NCI-H2227 treated with DMSO at 0.1 percent for 48 hours (cell line): ENCODE measurements at places on chromosomes 3 and 15.

GRCh38 chr3:24493746-24494617, 668 bp downstream of the THRB start:
- DNase-seq: no peak

- DNase-seq: no peak
Measured at GRCh38 chr3:131739211-131739610, 236.4 kb upstream of the MRPL3 start.

GRCh38 chr3:197730200-197730599, 6.5 kb downstream of the RUBCN start:
- no peak for DNase-seq

GRCh38 chr15:49982584-49982983, 136.4 kb downstream of the ATP8B4 start:
- DNase-seq: no peak

DNA sequence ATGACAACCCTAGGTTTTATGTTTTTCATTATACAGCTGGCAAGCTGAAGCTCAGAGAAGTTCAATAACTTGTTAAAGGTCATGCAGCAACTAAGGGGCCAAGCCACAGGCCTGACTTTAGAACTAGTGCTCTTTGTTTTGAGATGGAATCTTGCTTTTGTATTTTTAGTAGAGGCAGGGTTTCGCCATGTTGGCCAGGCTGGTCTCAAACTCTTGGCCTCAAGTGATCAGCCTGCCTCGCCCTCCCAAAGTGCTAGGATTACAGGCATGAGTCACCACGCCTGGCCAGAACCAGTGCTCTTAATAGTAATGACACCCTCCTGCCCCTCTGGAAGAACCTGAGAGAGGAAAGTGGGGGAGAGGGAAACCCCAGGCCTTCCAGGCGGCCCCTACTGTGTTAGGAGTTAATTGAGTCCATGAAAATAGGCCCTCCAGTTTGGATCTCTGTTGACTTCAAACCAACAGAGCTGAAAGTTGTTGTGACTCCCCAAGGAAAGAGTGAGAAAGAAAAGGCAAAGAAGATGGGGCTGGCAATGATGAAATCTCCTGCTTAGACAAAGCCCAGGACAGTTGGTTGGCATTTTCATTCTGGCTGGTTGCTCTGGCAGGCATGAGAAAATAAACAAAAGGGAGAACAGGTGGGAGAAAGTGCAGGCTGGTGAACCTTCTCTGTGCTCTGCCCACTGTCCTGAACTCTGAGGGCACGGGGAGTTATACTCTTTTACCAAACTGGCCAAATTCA, 3.6 kb upstream of the PRRT3 start:
- DNase-seq: no peak

GRCh38 chr3:4976109-4976508, 3.1 kb upstream of the BHLHE40 start:
- peak; percentile 13 for DNase-seq
